ENCODE measurements at places on chromosomes 2 and 18. TPM values are rescaled to one million over a fixed set of nuclear protein-coding genes. Genes with fewer than 3 reads are reported as not detected.

GRCh38 chr2:231276987-231277386, 78.6 kb downstream of the ARMC9 start:
- DNase-seq: no peak
- no peaks in the 10 kb centered on the region for H3K4me1 ChIP-seq
- H3K36me3 ChIP-seq: no peaks in the 10 kb centered on the region
- no peak overlapping the region for H3K27ac ChIP-seq
- H3K27me3 ChIP-seq: no peaks in the 10 kb centered on the region

DNA sequence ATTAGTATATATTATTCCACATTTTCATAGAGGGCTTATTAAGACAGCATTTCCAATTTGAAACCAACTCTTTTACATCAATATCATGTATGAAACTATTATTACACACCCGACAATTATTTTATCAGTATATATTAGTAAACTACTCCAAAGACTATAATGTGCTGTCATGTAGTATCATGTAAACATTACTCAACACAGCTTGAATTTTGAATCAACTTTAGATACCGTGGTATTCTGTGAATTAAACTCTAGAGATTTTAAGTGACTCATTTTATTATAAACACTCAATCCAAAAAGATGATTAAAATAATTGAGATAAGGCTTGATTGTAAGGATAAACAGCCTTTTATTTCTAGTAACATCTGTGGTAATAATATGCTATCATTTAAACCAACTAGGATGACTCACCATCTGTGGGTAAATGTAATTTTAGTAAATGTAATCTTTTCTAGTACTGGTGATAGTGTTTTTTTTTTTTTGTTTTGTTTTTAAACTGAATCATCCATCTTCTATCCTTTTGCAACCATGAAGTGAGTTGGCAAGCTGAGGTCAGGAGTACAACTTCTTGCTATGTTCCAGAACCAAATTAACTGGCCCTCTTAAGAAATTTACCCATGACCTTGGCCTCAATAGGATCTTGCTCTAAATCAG, 144.3 kb upstream of the SMAD7 start:
- no peak overlapping the region for H3K27ac ChIP-seq
- H3K4me1 ChIP-seq: no peaks in the 10 kb centered on the region
- no peaks in the 10 kb centered on the region for H3K27me3 ChIP-seq
- no peak for DNase-seq
- no peak overlapping the region for H3K4me3 ChIP-seq

DNA sequence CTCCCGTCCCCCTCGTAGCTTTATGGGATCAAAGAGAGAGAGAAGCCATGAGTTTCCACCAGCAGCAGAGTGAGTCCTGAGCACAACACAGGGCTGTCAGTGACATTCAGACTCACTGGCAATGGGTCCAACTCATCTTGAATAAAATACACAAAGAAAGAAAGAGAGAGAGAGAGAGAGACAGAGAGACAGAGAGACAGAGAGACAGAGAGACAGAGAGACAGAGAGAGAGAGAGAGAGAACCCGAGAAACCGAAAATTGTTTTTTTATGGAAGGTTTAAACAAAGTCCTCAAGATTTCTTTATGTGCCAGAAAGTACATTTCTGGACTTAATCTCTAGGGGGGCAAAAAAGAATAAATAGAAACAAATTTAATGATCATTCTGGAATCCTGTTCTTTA, 11.5 kb upstream of the BCL2 start:
- DNase-seq: no peak
- peaks cover 11% of the 10 kb centered on the region for H3K36me3 ChIP-seq
- no peaks in the 10 kb centered on the region for H3K27me3 ChIP-seq
- no peaks in the 10 kb centered on the region for H3K4me1 ChIP-seq

- H3K27ac ChIP-seq: no peak overlapping the region
- no peak for DNase-seq
- H3K27me3 ChIP-seq: no peaks in the 10 kb centered on the region
- H3K4me3 ChIP-seq: no peak overlapping the region
- H3K4me1 ChIP-seq: no peaks in the 10 kb centered on the region
- H3K36me3 ChIP-seq: no peaks in the 10 kb centered on the region
Measured at GRCh38 chr2:88871336-88871735, 179.9 kb downstream of the RPIA start.

Gene RFX8
- total RNA-seq: not detected
